ENCODE measurements at places on chromosomes 5 and 9.

- DNase-seq: no peak
Observed at GRCh38 chr5:151672516-151672915, 14.2 kb downstream of the SPARC start.

DNA sequence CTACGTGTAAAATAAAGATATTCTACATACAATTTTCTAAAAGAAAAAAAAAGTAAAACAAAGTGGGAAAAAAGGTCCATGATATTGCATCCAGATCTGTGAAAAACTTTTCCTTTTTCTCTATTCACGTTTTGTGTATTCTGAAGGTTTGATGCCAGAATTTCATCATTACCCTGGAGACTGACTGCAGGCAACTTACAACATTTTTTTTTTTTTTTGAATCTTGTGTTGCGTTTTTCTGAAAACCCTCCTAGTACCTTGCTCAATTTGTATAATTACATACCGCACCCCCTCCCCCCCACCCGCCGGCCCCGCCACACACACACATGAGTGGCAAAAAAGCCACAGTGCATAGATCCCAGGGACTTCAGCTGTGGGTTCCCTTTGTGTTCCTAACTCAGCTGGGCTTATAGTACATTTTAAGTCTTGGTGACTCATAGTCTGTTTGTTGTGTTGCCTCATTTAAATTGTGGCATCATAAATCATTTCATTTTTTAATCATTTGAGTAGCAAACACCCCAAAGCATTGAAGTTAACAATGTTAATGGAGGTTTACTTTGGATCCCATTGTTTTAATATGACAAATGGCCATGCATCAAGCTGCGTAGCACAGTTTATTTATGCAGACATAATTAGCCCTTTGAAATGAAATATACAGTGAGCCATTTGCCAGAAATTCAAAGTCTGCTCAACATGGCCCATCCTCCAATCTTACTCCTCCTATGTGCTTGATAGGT is 36.0 kb downstream of the PRDM6 start:
- no peak for DNase-seq

- no peak for DNase-seq
Observed at GRCh38 chr9:84331119-84331809, 9.3 kb downstream of the SLC28A3 start.

- DNase-seq: no peak
Observed at GRCh38 chr9:130893341-130894101, 3.1 kb downstream of the QRFP start.

GRCh38 chr5:158640593-158640980 is 459.1 kb downstream of the EBF1 start:
- DNase-seq: no peak

DNA sequence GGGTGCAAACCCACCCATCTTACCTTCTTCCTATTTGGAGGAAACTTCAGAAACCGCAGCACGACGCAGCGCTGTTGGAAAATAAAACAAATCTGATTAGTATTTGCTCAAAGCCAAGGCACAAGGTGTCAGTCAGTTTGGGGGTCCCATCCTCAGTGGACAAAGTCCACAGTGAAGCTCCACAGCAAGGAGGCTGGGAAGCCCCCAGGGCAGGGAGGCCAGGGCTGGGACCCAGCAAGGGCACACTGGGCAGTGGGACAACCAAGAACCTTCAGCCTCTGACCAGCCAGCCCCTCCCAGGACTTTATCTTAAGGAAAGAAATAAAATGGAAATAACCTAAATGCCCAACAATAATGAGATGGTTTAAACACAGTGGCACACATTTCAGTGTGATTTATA is 11.3 kb downstream of the IPPK start:
- no peak for DNase-seq

DNA sequence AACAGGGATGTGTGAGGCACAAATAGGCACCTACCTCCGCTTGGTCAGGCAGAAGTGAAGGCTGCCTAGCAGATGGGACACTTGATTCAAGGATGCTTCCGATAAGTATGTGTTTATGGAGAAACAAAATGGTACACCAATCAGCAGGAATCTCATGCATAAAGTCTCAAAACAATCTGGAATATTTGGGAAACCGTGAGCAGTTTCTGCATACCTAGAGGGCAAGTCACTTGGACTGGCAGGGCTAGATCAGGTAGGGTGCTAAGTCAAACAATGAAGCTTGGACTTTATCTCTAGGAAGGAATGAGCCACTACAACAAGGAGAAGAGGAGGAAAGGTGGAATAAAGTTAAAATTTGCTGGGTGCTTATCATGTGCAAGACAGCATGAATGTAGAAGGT is 5.5 kb downstream of the EPB41L4A start:
- no peak for DNase-seq

- DNase-seq: no peak
Observed at GRCh38 chr9:134823623-134824022, 57.0 kb upstream of the FCN2 start.

GRCh38 chr9:87771316-87772006 is 45.5 kb downstream of the CTSL start:
- no peak for DNase-seq

GRCh38 chr5:156444753-156445291 is 117.9 kb downstream of the SGCD start:
- no peak for DNase-seq

DNA sequence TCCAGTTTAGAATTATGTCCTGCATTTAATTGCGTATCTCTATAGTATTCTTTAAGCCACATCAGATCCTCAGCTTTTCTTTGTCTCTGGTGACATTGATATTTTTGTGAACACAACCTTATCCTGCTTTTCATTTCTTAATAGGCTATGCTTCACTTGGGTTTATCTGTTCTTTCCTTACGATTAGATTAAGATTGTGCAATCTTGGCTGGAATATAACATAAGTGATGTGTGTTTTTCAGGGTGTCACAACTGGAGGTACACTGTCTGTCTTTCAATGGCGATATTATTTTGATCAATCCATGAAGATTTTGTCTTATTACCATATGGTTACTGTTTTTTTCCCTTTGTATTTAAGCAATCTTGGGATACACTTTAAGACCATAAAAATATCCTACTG is 23.6 kb downstream of the NAA35 start:
- no peak for DNase-seq

DNA sequence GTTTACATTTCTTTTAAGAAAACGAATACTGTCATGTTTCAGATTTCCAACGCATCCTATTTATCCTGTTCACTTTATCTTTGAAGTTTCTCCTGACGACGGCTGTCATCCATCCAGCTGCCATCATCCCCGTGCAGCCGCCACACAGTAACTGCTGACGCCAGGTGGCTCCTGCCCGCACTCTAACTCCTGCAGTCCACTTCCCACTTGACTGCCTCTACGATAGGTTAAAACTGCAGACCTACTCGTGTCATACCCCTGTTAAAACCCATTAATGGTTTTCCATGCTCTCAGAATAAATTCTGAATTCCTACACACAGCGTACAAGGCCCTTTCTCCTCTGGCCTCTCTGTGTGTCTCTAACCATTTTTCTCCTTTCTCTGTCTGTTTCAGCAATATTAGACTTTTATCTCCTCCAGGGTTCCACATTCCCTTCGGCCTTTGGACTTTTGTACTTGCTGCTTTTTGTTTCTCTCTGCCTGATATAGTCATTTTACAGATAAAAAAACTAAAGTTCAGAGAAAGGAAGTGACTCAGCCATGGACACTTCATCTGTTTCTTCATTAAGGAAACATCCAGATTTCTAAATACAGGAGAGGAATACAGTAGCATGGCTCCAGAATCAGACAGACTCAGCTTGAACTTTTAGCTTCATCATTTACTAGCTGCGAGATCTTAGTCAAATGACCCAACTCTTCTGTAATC is 84.9 kb downstream of the ADAMTS12 start:
- DNase-seq: no peak

DNA sequence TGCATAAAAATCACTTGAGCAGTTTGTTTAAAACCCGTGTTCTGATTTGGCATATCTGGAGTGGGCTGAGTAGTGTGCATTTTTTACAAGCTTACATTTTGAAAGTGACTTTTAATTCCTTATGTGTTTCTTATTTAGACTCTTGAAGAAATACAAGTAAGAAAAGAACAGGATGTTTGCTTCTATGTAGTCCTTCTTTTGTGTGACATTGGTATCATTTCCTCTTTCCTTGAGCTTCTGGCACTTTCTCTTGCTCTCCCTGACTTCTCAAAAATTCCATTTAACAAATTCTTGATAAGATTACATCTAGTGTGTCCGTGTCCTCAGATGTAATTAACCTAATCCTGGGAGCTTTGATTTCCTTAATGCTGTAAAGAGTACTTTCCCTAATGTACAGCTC is 12.5 kb downstream of the GARNL3 start:
- DNase-seq: no peak

- no peak for DNase-seq
Observed at GRCh38 chr5:135993335-135993879, 35.4 kb upstream of the TGFBI start.

DNA sequence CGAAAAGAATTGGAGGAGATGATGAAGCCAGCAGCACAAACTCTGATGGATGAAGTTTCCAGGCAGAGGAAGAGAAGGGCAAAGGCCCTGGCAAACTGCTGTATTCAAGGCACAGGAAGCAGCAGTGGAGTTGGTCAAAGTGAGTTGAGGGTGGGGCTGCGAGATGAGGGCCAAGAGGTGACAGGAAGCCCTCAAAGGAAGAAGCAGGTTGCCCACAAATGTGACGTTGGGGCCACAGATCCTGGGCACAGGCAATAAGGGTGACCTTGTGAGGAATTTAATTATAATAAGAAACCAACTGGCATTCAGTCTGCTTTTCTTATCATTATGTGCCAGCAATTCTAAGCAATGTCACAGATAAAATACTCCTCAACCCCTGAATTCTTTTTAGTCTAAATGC is 261.8 kb downstream of the CTNND2 start:
- no peak for DNase-seq

- DNase-seq: no peak
Observed at GRCh38 chr5:139664086-139664693, 16.0 kb downstream of the CXXC5 start.

DNA sequence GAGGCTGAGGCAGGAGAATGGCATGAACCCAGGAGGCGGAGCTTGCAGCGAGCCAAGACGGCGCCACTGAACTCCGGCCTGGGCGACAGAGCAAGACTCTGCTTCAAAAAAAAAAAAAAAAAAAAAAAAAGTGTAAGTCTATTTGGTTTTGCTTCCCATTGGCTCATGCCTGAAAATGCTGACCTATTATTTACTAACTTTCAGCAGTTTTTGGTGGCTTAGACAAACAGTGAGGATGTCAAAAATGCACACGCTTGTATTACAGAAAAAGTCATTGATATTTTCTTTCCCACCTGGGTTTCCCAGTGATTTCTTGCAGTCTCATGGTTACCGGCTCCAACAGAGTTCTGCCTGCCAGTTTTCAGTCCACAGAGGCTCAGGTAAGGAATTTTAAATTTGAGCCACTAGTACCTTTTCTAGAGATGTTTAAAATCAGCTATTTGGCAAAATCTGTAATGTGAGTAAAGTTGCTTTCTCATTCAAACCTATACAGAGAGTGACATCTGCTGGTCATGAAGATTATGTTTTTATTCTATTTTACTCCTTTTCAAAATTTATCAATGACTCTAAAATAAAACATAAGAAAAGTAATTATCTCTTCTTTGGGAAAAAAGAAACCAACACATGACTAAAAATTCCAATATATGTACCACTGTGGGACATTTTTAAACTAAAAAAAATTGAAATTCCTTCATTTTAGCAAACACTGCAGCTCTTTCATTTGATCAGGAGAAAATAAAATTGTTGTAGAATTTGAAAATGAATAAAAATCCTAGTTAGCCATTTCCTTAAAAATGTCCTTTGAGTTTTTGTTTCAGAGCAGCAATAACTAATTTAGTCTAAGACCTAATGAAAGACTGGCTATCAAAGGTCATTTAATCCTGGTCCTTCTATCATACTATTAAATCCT is 8.8 kb downstream of the FAM200C start:
- no peak for DNase-seq

DNA sequence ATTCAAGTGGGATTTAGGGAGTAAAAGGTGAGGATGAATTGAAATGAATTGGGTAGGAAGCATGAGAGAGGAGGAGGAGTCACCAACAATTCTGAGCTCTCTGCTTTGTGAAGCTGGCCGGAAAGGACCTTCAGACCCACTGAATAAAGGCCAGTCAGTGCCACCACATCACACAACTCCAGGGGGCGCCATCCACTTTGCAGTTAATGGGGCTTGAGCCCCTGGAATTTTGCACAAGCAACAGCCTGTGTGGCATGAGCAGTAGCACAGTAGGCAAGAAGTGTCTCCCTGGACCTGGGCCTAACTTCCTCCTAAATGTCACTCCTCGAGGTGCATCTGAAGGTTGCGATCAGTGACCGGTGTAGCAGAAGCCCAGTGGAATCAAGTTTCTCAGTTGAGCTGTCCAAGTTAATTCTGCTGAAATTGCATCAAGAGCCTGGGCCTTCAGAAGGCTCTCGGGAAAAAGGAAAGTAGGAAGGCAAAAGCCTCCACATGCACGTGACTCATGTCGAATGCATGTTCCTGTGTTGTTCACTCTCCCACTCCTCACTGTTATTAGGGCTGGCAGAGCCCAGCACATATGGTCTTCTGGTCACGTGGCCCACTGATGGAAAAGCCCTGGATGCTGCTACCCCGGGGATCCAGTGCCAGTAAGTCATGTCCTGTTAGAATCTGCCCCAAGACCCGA is 27.8 kb upstream of the GLIS3 start:
- DNase-seq: no peak

DNA sequence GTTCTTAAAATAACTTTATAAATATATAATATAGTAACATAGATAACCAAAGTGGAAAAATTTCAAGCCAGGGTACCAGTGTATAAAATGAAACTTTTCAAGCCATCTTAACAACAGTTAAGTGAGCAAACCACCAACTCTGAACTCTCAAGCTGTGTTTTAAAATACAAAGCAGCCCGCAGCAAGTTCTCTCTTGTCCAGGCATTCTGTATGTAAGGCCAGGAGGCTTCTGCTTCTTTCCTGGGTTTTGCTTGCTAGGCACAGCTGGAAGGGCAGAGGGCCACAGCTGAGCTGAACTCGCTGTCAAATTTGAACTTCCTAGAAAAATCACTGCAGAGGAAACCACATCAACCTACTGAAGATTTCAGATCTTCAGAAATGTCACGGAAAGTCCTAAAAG is 6.8 kb upstream of the CTNNAL1 start:
- DNase-seq: no peak

DNA sequence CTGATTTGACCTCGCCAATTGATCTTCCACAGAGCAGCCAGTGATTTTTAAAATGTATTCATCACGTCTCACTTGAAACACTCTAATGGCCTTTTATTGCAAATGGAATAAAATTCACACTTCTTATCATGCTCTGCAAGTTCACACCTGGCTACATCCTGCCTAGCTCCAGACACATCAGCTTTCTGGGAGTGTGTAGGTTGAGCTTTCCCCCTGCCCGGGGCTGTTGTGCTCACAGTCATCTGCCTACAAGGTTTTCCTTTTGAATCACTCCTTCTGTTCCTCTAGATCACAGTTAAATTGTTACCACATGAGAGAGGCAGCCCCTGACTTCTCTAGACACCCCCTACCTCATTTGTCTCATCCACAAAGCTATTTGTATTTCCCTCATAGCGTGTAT is 674.5 kb downstream of the PRELID2 start:
- no peak for DNase-seq

GRCh38 chr9:7811677-7812076 is 12.1 kb upstream of the DMAC1 start:
- DNase-seq: no peak

- no peak for DNase-seq
Observed at GRCh38 chr5:112339761-112340160, 79.3 kb downstream of the EPB41L4A start.

All from breast epithelium (tissue), 4 donors.